ENCODE measurements at places on chromosomes 4 and X.

GRCh38 chrX:102930990-102931756 is 5.9 kb upstream of the RAB40AL start:
- DNase-seq: no peak

DNA sequence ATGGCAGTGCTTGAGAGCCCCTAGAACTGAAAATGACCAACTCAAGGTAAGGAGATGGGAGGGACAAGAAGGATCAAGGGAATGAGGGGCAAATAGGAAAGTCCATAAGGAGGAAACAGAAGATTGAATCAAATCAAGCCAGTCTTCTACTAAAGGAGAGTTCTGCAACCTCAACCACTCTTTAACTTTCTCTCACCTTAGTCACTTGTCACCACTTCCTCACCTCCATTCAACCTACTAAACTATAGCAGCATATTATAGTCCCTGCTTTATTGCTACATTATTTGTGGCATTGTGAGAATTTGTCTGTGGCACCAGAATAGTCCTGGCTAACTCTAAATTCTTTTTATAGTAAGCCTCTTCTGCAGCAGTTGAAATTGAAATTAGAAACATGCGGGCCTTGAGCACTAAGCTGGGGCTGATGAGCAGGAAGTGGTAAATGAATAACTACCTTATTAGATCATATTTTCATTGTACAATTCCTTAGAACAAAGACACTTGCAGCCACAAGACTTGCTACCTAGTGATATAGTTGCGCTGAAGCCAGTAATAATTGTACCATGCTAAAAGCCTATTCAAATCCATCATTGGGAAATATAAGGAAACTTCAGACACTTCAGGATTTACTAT is 336.9 kb downstream of the ZNF674 start:
- DNase-seq: peak; percentile 2

- DNase-seq: peak; percentile 17
These were observed 12.9 kb upstream of the NUDT9 start for GRCh38 chr4:87409420-87409939.

GRCh38 chr4:65999518-65999871 is 329.2 kb upstream of the EPHA5 start:
- DNase-seq: no peak

All from umbilical cord (tissue), 2 donors.